ENCODE measurements at places on chromosomes 2 and 18.

GRCh38 chr2:237486334-237486818, 675 bp upstream of the MLPH start:
- no peak for DNase-seq

GRCh38 chr18:74497778-74498177, 1.6 kb downstream of the CNDP2 start:
- no peak for DNase-seq

- no peak for DNase-seq
These were observed 809.0 kb upstream of the FAM98A start for GRCh38 chr2:34408100-34408499.

DNA sequence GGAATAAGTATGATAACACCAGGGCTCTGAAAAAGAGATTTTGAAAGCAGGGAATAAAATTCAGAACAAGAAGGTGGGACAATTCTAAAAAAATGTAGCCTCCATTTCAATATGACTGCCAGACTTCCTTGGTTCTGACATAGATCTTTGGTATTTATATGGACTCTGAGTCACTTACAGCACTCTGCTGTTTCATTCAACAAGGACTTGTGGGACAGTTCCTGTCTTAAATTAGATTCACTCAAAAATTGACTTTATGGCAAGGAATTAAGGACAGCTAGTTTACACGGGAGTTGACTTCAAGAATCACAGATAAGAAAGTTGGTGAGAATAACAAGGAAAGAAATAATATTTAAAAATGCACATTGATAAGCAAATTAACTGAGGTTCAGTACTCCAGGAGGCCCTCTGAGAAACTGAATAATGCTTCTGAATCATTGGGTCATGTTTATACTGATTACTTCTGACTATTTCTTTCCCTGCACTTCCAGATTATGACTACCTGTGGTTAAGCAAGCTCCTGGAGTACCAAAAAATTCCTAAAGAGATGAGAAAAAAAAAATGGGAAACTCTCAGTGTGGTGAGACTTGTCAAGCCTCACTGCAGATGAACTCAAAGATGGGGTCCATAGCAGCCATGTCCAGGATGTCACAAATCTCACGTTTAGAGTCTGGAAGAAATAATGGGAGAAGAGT, 828.3 kb upstream of the PIK3C3 start:
- DNase-seq, result no peak

DNA sequence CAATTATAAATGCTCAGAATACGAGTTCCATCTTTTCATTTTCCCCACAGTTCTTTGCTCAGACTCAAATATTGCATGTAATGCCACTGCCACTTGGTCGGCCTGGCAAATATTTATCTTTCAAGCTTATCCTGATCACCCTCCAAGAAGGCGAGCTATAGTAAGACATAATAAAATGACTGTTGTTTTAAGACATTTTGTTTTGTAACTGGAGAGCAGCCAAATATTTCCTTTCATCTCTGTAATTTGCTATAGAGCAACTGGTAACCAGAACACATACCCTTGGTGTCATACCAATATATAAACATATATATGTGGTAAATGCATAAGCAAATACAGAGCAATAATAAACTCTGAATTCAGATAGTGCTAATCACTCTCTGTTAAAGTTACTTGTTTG, 7.3 kb upstream of the ATL2 start:
- peak; percentile 82 for DNase-seq

DNA sequence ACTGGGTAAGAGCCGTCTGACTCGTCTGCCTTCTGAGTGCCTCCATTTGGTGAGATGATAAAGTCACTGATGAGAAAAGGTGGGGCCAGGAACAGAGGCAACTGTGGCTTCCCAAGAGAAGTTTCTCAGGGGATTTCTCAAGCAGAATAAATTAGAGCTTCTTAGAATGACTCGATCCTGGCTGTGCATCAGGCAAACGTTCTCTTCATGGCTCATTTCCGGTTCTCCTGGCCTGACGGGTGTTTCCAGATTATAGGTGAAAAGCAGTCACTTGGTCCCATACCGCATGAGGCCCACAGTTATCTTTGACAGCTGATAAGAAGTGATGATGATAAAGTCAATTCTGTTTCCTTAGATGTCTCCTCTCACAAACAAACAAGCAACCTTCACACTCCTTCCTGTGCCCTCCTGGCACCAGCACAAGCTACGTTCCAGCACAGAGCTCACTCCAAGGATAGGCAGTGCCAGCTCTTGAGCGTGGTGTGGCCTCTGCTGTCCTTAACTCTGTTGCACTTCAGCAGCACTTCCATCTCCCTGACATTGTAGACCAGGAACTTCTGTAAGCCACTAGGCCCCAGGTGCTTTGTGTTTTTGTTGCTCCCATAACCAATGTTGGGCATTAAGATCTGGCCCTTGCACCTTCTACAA, 37.8 kb upstream of the KCNF1 start:
- no peak for DNase-seq

GRCh38 chr2:75592030-75592429, 31.3 kb upstream of the EVA1A start:
- peak; percentile 32 for DNase-seq

DNA sequence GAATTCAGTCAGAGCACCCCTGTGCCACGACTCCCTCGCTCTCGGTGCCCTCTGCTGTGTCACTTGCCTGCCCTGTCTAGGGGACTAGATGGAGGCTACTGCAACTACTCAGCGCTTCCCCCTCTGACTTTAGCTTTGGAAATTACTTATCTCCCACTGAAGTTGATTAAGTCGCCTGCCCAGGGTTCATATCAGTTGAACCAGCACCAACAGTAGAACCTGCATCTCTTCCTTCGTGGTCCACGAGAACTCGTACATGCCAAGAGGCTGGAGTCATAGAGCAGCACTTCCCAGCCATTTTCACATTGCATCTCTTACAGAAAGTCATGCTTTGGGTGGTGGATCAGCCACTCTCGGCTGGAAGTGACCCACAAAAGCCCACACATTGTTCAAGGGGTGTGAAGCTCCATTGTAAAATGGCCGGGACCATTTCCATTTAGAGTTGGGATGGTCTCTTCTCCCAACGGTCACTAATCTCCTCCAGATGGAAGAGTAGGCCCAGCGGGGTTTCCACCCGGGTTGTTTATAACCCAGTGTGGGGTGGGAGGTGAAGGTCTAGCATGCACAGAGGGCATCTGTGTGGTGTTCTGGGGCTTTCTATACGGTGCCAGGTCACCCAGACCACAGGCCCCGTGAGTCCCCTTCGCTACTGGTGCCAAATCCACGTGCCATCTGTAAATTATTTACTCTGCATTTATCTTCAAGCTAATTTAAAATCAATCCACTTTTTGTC, 38.0 kb downstream of the STEAP3 start:
- DNase-seq, result no peak

DNA sequence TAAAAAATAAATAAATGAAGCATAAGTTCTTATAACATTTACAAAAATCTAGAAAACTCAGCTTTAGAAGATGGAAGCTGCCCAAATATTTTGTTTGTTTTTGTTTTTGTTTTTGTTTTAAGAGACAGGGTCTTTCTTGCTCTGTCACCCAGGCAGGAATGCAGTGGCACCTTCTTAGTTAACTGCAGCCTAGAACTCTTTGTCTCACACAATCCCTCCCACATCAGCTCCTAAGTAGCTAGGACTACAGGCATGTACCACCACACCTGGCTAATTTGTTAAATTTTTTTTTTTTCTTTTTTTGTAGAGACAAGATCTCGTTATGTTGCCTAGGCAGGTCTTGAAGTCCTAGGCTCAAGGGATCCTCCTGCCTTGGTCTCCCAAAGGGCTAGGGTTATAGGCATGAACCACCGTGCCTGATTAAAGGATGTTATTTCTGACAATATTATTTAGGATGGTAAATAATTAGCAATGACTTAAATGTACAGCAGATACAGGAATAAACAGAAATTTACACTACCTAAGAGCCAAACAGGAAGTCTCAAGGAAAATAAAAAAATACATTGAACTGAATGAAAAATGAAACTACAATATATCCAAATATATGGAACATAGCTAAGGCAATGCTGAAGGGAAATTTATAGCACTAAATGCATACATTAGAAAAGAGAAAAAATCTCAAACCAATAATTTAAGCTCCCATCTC, 17.2 kb downstream of the SESTD1 start:
- no peak for DNase-seq

DNA sequence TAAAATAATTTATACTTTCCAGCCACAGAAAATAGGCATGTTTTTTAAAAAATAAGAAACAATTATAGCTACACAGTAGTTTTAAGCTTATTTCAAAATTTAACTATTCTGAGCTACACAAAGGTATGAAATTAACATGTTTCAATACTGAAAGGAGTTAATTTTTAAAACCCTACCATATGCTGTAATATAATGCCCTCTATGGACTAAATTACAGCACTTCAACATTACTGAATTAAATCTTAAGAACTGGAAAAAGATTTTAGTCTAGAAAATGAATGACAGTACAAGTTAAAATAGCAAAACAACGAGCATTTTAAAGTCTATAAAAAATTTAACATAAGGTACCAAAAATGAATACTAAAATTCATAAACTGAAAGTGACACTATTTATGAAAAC, 36.3 kb downstream of the RTN4 start:
- no peak for DNase-seq

GRCh38 chr2:144660518-144661316, 140.8 kb upstream of the ZEB2 start:
- DNase-seq, result no peak

- no peak for DNase-seq
These were observed 48.7 kb downstream of the CYP26B1 start for GRCh38 chr2:72098935-72099334.

- DNase-seq, result no peak
These were observed 32.2 kb downstream of the NHEJ1 start for GRCh38 chr2:219128396-219128795.

GRCh38 chr2:1798785-1799144, 54.5 kb upstream of the PXDN start:
- DNase-seq, result no peak

GRCh38 chr18:23612434-23613090, 26.3 kb upstream of the NPC1 start:
- peak; percentile 87 for DNase-seq

DNA sequence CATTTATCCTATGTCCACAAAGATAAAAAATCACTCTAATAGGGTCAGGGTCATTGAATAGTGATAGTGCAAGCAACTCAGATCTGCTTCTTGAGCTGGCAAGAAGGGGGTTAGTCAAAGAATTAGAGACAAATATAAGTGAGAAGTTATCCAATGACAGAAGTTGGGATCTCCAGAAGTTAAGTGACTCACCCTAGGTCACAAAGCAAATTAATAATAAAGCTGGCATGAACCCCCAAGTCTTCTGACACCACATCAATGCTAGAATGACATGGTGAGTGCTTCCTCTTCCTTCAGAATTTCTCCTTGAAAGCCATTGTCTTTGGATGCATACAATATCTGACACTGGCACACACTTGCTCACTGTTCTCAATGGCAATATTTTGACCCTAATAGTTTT, 343.5 kb downstream of the RIT2 start:
- no peak for DNase-seq

GRCh38 chr18:58819051-58819450, 45.6 kb upstream of the ZNF532 start:
- no peak for DNase-seq

DNA sequence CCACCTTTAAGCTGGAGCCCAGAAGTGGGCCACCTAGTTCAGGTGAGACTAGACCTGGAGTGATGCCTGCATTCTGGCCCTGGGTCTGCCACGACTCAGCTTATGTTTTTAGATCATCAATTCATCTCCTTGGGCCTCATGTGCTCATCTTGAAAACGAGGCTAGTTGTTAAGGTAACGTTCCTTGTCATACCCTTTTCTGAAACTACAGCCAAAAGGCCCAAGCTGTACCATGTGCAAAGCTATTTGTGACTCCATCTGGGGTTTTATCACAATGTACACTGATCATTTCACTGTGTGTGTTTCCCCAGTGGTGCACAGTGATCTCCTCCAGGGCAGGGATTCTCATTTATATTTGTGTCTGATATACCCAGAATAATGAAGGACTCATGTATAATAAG, 138.4 kb upstream of the COPS8 start:
- DNase-seq, result no peak

DNA sequence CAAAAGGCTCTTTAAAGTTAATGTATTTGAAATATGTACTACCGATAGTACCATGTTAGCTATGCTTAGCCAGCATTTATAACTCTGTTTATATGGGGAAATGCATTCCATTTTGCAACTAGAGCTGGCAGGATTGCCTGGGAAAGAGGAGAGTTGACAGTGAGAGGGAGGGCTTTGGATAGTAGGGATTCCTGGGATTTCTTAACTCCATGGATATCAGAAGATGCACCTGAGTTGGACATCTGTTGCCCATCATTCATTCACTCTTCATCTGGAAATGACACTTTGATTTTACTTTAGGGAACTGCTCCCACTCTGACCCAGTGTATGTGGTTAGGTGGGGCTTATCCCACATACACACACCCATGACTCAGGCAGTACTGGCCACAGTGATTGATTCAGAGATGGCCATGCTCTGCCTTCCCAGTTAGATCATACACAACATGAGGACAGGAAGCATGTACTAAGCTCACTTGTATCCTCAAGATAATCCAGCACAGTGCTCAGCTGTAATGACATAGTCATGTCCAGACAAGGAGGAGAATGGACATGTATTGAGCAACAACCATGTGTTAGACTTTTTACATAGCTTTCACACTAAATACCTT, 248.8 kb downstream of the MREG start:
- DNase-seq, result no peak

- DNase-seq, result no peak
These were observed 83.2 kb downstream of the LYPD1 start for GRCh38 chr2:132586835-132587234.

DNA sequence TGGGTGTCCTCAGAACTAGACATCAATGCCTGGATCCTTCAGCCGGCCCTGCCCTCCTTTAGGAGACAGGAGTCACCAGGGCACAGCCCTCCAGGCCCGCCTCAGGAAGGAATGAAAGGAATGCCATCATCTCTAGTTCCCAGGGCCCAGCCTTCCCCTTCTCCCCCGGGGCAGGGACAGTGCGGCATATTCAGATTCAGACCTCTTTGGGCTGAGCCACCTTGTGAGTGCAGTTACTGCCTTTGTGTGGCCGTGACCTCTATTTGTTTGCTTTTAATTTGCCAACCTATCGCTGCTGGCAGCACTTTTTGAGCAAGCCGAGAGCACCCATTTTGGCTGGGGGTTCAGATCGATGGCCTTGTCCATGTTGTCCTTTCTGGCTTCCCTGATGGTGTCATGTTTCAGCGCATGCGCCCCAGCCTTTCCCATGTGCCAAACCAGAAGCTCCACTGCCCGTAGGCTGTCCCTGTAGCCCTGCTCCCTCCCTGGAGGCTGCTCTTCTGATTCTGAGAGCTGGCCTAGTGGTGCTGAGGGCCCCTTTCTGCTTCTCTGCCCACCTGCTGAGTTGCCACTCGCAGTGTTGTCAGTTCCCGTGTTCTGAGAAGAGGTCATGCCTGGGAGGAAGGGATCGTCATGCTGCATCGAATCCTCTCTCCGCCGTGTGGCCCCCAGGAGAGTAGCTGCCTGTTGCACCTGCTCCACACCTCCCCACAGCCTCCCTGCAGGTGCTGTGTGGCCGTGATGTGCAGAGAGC, 10.9 kb downstream of the ANKRD23 start:
- DNase-seq, result peak; percentile 77
